Occipital lobe (tissue), 3 donors: ENCODE measurements at places on chromosomes 12 and 14.
A peak's percentile ranks its signal among the peaks of the same experiment; 100 is the strongest.

GRCh38 chr14:22772725-22773124 lies 6.2 kb downstream of the OXA1L start:
- no peak for DNase-seq

- DNase-seq = peak; percentile 26
Measured at GRCh38 chr12:44875417-44875953, 630 bp downstream of the NELL2 start.

GRCh38 chr12:25377469-25378177 lies 126.9 kb upstream of the KRAS start:
- DNase-seq = no peak

DNA sequence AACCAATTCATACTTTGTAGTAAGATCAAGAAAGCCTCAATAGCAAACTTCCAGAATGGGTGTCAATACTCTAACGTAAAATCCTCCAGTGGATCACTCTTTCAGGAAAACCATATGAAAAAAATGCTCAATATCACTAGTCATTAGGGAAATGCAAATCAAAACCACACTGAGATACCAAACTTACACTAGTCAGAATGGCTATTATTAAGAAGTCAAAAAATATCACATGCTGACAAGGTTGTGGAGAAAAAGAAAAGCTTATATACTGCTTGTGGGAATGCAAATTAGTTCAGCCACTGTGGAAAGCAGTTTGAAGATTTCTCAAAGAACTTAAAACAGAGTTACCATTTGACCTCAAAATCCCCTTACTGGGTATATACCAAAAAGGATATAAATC lies 49.5 kb upstream of the ATXN7L3B start:
- DNase-seq = no peak

GRCh38 chr14:49861699-49862088 lies 9.1 kb upstream of the NEMF start:
- DNase-seq = peak; percentile 54

DNA sequence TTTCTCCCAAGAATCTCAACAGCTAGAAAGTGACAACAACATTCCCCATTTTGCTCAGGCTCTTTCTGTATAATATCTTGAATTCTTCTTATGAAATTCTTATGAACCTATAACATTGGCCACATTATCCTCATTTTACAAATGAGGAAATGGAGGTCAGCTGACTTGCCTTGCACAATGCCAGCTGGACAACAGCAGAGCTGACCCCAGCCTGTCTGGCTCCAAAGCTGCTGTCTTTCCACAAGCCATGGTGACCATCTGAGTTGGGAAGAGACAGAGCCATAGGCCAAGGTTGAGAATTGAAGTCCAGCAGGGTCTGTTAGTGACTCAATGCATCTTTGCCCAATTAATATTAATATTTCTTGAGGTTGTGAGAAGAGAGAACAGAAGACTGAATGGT lies 87.3 kb downstream of the KSR2 start:
- no peak for DNase-seq

DNA sequence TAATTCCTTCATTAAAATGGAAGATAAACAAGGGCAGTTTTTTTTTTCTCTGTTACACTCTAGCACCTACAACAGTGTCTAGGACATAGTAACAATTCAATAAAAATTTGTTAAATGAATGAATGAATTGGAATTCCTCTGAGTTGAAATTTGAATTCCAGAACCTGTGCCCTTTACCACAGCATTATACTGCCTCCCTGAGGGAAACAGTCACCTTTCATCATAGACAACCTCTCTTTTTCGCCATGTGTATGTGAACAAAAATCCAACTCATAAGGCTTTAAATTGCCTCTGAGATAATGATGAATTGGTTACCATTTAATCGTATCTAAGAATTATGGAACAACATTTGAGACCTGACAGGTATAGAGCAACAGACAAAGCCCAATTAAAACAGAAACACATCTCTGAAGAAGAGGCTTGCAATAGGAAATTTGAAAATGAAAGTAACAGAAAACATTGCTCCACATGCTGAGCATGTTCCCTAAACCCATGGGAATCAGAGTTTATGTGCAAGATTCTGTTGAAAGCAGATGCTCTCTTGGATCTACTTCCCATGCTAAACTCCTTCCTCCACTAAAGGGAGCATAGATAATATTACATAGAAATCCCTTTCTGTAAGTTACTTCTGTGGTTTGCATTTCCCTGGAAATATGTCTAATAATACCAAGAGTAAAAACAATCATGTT lies 657.8 kb downstream of the GALC start:
- no peak for DNase-seq

GRCh38 chr14:23381871-23382270 lies 5.0 kb downstream of the CMTM5 start:
- no peak for DNase-seq

DNA sequence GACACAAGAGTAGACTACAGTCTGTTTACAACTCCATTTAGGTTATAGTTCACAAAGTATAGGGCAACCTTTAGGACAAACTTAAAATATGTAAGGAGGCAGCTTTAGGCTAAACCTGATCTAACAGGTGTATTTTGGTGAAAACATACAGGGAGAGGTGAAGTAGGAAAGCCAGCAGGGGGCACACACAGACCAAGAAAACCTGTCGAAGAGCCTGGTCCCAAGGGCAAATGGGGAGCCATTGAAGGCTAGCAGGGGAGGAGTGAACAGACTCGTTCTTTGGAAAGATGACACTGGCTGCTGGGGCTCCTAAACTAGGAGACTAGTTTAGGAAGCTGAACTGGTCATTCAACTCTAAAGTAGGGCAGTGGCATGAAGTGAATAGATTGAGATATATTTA lies 138.8 kb upstream of the WSCD2 start:
- DNase-seq = no peak

GRCh38 chr12:42485823-42486222 lies 103.7 kb downstream of the PRICKLE1 start:
- no peak for DNase-seq

DNA sequence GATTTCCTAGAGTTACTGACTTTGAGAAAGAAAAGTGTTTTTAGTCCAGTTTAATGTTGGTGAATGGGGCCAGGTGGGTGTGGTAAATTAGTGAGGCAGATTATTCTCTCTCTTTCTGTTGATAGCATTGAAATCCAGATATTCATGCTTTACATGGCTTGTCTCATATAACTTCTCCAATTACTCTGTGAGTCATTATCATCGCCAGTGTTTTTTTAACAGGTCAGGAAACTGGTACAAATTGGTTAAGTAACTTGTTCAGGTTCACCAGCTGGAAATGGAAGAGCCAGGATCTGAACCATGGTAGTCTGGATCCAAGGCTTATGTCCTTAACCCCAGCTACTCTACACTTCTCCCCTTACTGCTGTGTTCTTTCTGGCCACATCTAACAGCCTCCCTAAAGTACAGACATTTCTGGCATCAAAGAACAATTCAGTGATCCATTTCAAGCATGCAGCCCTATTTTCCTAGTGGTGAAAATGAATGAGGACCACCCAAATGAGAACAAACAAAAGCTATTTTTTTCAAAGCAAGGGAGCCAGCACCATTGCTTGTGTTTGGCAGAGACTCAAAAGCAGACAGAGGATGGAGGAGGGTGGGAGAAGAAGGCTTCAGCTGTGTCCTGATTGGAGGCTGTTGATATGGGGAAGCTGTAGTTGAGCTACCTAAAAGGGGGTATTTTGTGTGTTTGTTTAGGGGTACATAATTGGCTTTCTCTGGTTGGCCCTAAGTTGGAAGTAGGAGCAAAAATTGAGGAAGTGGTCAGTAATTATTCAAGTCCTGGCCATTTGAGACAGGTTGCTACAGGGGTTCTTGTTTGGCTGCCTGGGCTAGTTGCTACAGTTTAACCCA lies 1.7 kb downstream of the IRAK3 start:
- DNase-seq = no peak

DNA sequence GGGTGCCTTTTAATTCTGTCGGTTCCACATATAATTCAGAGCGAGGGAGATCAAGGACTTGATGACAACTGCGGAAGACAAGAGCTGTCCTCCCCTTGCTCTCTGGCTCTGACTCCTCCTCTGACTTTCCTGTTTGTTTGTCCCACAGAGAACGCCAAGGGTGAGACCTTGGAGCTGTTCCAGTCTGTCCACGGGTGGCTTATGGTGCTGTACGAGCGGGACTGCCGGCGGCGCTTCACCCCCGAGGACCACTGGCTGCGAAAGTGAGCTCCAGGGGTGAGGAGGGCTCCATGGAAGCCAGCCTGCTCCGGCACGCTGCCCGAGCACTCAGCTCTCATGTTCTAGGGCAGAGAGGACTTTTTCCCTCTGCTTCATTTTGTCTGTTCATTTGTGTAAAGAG lies 32.8 kb downstream of the UBE3B start:
- DNase-seq = no peak

GRCh38 chr12:7193674-7194073 lies 4.2 kb downstream of the PEX5 start:
- DNase-seq = no peak

DNA sequence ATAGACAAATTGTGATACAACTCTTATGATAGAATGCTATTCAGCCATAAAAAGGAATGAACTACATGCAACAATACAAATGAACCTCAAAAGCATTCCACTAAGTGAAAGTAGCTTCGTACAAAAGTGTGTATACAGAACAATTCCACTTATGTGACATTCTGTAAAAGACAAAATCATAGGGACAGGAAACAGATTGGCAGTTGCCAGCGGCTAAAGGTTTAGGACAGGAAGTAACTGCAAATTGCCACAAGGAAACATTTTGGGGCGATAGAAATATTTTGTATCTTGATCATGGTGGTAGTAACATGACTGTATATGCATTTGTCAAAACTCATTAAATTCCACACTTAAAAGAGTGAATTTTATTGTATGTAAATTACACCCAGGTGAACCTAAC lies 113.4 kb downstream of the CAPZA3 start:
- DNase-seq = no peak
